ENCODE measurements at places on chromosomes 5 and 9. TPM values are rescaled to one million over a fixed set of nuclear protein-coding genes. Genes with fewer than 3 reads are reported as not detected.

Gene TMEFF1
- total RNA-seq: 0.80 TPM

Gene SPINK13
- not detected for total RNA-seq

Gene PCDHGA10
- total RNA-seq: not detected

Gene HMHB1
- total RNA-seq: not detected

Gene GPX3
- total RNA-seq: 18.4 TPM

Gene FAM153A
- total RNA-seq: not detected
